AG04450 (cell line): ENCODE measurements at places on chromosomes 2 and 18.

DNA sequence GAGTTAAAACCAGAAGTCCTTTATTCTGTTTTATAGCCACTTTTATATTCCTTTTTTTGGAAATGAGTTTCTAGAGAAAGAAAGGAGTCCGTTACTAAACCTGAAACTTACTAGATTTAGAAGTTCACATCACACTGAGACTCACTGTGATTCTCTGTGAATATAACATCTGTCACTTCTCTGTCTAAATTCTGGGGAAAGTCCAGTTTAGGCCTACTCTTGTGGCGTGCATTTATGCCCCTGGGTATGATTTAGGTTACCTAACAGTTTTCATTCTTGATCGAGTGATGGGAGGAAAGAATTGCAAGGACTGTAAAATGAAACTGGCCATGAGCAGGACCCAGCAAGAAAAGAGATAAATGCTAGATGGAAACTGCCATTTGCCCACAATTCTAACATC is 449.6 kb downstream of the SPAG16 start:
- DNase-seq = no peak

DNA sequence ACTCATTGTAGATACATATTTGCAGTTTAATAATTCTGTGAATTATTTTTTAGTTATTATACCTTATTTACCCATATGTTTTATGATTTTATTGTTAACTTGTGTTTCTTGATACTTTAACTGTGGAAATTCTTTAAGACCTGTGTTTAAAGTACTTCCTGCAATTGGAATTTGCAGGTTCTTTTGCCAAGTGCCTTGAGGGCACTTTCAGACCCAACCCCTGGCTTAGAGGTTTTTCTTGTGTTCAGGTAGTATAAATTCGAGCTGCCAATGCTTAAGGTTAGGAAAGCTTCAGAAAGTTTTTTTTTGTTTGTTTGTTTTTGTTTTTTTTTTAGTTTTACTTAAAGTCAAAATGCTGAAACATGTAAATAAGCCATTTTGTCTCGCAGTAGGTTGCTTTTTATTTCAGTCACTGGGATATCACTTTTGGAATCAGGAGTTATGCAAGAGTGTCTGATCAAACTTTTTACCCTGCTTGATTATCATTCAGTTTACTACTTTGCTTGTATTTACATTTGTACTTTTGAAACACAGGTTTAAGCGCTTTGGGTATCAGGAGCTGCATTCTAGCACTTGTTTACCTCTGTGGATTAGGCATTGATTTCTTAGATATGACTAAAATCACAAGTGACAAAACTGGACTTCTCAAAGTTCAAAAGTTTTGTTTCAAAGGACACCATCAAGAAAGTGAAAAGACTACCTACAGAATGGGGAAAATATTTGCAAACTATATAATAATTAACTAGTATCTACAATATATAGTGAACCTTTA is 31.8 kb downstream of the TDRD15 start:
- no peak for DNase-seq

GRCh38 chr2:70944111-70944690 is 8.5 kb downstream of the ATP6V1B1 start:
- no peak for DNase-seq

DNA sequence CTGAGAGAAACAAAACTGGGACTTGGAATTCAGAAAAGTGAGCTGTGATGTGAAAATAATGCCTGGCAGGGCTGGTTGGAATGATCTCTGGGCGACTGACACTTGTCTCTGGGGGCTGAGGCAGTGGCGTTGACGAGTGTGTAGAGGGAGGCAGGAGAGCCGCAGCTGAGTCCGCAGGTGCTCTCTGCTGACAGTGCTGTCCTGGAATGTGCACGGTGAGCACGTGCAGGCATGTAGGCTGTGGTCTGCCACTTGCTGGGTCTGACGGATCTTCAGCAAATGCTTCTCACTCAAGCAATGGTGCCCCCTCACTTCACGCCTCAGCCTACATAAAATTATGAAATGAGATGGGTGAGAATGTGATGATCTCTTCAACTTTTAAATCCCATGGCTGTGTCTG is 38.5 kb upstream of the ATP9B start:
- DNase-seq = no peak

- no peak for DNase-seq
These were observed 105.2 kb upstream of the ZNF521 start for GRCh38 chr18:25457126-25457525.

- DNase-seq = peak; percentile 7
These were observed 127.8 kb downstream of the MEP1B start for GRCh38 chr18:32317651-32318050.

DNA sequence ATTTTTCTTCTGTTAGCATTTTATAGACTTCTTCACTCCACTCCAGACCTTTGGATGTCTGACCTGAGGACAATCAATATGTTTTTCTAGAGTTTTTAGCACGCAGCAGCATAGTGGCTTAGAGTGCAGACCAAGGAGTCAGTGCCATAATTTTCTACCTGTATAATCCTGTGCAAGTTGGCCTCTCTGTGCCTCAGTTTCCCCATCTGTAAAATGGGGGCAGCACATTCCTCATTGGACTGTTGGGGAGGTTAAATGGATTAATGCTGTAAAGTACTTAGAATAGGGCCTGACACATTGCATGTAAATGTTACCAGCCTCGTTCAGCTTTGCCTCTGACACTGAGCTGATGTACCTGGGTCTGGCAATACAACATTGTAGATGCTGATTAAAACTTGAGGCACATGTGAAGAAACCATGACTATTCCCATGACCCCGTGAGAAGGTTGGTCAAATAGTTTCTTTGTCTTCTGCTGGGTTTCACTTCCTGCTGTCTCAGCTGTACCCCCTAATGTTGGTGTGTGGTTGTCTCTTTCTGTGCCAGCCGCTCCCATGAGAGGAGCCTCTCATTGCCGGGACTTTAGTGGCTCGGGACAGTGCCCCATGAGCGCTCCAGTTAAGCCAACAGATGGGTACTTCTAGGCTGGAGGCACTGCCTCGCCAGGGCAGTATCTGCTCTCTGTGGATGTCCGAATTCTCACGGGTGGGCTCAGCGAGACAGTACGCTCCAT is 125.3 kb downstream of the SH3RF3 start:
- no peak for DNase-seq

DNA sequence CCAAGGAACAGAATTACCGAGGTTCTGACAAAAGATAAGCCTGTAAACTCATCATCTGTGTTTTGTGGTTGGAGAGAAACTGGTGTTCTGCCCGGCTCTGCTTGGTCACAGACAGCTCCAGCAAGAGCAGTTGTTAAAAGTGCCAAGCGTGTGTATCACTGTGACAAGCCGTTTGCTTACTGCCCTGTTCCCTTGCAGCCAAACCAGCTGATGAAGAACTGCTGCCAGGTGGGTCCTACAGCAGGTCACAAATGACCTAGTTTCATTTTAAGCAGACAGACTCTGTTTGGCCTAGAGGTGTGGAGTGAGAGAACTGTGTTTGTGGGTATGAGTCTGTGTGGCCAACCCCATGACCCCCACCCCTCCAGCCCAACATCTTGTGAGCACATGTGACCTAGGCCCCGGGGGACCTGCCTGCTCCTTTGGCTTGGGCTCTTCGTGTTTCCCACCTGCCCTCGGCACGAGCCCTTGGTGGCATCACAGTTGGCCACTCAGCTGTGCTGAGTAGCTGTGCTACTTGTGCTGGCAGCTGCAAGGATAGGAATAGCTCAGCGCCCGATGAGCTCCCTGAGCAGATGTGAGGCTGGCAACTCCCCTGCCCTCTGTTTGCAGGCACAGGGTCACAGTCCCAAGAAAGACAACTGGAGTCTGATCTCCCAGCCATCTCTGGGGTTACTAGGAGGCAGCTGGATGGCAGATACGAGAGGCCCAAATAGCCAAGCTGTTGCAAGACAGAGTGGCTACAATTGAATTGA is 9.7 kb downstream of the OXER1 start:
- no peak for DNase-seq

DNA sequence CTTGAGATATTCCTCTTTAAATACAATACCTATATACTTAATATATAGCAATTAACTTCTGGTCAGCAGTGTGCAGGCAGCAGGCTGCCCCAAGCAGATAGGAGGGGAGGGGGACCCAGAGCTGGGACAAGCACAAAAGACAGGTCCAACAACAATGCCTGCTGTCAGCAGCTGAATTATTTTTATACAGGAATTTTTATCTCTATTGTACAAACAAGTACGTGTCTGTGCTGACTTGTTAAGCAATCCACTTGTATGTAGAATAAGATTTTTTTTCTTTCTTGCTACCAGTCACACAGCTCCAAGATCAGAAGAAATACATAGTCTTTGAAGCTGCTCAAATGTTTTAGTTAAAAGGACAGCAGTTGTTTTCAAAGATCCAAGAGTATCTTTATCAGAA is 16.7 kb downstream of the BCL11A start:
- DNase-seq = no peak

DNA sequence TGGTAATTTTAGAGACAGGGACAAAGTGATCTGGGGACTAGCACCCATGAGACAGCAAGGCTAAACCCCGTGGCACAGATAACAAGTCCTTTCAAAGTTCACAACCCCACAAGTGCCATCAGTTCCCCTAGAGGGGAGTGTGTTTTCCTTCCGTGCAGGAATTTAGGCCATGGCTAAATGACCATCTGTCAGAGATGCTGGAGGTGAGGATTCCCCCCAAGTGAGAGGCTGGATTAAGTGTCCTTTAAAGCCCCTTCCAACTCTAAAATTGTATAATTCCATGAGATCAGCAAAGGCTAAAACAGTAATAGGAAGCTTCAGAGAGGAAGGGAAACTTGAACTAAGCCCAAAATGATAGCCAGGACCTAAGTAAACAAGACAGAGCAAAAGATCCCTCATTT is 8.7 kb downstream of the FEZ2 start:
- no peak for DNase-seq

DNA sequence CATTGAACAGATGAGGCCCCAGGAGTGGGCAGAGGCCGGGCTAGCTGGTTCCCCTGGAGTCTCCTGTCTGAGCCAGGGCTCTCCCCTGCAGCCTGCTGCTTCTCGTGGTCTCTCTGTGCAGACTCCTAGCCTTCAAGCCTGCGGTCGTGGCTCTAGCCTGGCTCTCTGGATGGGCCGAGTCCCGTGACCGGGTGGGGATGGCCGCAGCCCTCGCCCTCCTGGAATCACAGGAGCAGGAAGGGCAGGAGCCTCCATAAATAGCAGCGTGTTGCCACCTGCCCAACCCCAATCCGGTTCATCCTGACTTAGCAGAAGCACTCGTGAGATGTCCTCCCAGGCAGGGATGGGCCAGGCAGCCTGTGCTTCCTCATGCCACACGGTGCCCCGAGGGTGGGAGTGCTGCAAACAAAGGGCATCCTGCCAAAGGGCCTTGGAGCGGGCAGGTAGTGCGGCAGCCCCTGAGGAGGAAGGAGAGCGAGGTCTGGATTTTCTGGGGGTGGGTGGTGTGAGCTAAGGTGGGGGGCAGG is 43.9 kb downstream of the FOSL2 start:
- no peak for DNase-seq

DNA sequence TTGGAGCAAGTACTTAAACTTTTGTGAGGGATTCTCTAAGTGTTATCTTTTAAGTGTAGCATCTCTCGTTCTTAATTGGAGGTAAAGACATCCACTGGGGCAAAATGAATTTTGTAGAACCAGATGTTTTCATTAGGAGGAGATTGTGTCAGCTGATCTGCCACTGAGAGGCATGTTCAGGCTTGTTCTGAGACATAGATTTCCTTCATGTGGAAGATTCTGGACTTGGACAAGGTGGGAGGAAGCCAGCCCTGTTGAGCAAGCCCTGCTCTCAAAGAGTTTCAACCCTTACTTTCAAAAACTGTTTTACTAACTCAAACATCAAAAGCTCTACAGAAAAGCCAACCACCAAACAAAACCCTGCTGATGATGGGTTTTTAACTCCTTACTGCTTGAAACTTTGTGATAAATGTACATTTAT is 6.5 kb downstream of the MAP4K4 start:
- DNase-seq = peak; percentile 66

DNA sequence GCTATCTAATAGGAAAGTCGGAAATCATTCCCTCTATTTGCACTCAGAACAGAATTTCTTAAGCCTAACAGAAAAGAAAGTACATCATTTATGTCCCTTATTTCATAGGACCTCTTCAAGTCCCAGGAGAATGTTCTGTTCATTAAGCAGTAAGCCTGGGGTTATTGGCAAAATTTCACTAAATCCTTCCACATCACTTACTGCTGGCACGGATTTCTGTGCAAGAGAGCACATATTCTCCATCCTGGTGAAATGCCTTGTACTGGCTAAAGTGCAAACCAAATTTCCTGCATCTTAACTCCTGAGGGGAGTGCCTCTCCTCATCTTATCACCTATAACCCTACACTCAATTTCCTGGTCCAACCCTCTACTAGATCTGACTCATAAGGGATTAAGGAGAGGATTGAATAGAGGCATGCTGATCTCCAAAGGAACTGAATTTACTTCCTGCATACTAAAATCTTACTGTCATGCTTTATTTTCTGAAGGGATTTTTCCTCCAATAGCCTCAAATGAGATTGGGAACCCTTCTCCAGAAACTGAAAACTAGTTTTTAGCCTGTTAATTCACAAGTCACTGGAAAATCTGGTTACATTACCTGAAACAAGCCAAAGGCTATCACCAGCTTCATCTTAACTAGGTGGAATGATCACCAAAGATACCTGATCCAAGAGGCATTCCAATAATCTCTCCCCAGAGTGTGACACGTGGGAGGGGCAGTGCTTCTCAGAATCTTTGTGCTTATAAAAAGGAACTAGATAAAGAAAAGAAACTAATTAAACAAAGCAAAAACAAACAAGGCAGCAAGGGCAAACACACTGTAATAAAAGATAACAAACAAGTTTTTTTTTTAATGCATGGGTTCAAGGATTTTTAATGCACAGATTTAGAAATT is 311.1 kb downstream of the NR4A2 start:
- DNase-seq = no peak
